B cell (primary cell): ENCODE measurements at places on chromosomes 1 and 21. TPM values are rescaled to one million over a fixed set of nuclear protein-coding genes. Genes with fewer than 3 reads are reported as not detected.

DNA sequence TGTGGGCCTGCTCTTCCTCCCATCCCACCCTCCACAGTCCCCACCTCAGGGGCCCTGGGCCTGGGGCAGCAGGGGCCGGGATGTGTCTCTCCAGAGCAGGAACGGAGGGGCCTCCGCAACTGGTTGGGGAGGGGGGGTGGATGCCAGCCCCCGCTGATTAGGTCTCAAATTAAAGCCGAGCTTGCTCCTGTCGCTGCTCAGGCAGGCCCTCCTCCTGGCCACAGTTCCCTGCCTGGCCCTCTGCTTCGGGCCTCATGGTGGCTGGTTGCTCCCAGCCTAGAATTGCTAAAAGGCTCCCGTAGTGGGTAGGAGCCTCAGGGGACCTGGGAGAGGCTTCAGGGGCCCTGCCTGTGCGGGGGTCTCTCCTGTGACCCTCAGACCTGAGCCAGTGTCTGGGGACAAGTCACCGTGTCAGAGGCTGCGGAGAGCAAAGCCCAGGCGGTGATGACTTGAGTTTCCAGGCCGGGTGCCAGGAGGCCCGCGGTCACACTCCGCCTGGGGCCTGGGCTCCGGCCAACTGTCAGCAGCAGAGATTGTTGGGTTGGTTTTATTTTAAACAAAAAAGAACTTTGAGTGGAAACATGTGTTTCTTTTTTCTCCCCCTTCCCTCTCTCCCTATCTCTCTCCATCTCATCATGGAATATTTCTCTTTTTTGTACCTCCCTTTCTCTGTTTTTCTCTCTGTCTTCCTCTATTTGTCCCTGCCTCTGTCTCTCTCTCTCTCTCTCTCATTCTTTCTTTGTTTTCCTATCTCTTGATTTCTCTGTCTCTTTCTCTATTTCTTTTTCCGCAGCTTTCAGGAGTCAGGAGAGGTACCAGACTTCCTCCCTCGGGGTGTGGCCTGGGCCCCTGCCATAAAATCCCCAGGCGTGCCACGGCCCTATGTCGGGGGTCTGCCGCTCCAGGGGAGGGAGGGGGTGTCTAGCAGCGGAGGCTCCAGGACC is 20.0 kb upstream of the EPHA2 start:
- no peaks in the 10 kb centered on the region for H3K4me1 ChIP-seq
- no peak overlapping the region for H3K4me3 ChIP-seq
- DNase-seq, result no peak
- no peak overlapping the region for H3K27ac ChIP-seq

SLC37A1 gene
- total RNA-seq, result 58.8 and 60.2 TPM in 2 replicates

IFI44L gene
- total RNA-seq, result 4.8 and 5.7 TPM in 2 replicates

PRKCZ gene
- 53.2 and 54.4 TPM in 2 replicates for total RNA-seq

DNA sequence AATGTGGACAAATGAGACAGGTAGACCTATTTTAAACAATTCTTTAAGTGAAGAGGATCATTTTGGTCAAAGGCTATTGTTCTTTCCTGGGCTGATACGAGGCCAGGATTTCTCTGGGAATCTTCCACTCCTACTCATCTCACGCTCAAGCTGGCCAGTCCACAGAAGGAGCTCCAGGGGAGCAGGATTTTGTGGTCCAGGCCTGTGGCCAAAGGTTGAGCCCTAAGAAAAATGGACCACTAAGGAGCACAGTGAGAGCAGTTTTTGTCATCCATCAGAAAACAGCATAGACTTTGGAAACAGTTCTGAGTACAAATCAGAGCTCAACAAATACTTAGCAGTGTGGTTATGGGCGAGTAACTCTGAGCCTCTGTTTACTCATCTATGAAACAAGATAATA is 260.2 kb upstream of the RUNX1 start:
- H3K27ac ChIP-seq, result no peak overlapping the region
- H3K36me3 ChIP-seq, result no peaks in the 10 kb centered on the region
- no peak for DNase-seq
- H3K4me3 ChIP-seq, result no peak overlapping the region
- no peaks in the 10 kb centered on the region for H3K4me1 ChIP-seq

DNA sequence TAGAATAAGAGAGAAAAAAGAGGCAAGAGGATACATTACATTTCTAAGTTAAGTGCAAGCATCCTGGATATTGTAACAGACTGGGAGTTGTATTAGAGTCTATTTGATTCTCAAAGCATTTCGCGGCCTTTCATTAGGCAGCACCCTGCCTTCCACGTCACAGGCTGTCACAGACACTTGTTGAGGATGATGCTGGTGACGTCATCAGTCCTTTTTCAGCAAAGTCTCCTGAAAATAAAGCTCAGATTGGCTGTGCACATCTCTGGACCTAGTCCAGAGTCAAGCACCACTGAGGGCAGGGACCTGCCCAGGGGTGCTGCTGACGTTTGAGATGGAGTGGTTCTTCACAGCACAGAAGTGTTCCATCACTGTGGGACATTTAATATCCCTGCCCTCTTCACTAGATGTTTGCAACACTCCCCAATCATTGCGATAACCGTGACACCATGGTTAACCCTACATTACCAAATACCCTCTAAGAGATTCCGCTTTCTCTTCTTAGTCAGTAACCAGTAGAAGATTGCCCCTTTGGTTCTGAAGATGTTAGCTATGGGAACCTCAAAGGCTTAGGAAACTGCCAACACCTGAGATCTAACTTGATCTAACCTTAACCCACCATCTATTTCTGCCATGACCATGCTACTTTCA is 72.7 kb upstream of the F3 start:
- peaks cover 4% of the 10 kb centered on the region for H3K27me3 ChIP-seq
- no peaks in the 10 kb centered on the region for H3K4me1 ChIP-seq
- no peak overlapping the region for H3K27ac ChIP-seq
- H3K36me3 ChIP-seq, result no peaks in the 10 kb centered on the region
- H3K4me3 ChIP-seq, result no peak overlapping the region

DNA sequence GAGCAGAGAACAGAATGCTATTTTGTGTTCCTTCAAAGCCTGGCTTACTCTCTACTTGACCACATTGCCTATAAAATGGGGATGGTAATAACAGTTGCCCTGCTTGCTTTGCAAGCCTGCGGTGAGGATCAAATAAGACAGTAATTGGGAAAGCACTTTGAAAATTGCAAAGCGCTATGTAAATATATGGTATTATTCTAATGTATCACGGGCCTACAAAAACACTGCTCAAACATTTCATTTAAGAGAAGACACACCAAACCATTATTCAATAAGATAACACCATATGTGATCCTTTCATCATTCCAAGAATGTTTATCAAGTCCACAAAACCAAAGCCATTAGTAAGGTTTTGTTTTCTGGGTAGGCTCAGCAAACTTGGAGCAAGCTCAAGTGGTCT is 208.4 kb downstream of the ROR1 start:
- no peak overlapping the region for H3K27ac ChIP-seq
- no peaks in the 10 kb centered on the region for H3K4me1 ChIP-seq
- DNase-seq, result no peak
- no peaks in the 10 kb centered on the region for H3K36me3 ChIP-seq
- no peak overlapping the region for H3K4me3 ChIP-seq

GRCh38 chr21:35226968-35227744 is 178.1 kb upstream of the RUNX1 start:
- peaks cover 26% of the 10 kb centered on the region for H3K4me1 ChIP-seq
- peak; percentile 80 for DNase-seq
- H3K4me3 ChIP-seq, result no peak overlapping the region
- H3K27me3 ChIP-seq, result no peaks in the 10 kb centered on the region
- no peaks in the 10 kb centered on the region for H3K36me3 ChIP-seq

DNA sequence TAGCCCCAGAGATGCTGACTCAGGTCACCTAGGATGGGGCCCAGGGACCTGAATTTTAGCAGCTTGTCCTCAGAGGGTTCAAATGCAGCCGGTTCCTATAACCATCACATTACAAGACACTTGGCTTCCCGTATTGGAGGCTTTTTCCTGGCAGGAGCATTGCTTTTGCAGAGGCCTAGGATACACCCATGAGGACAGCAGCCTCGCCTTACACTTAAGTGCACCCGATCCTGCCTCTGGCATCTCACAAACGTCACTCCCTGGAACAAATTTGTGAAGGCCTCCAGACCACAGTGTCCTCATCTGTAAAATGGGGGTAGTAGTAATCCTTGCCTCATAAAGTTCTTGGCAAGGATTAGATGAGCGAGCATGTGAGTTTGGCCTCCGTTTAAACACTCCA is 130.0 kb downstream of the KAZN start:
- H3K4me1 ChIP-seq, result no peaks in the 10 kb centered on the region
- H3K27me3 ChIP-seq, result no peaks in the 10 kb centered on the region
- DNase-seq, result no peak
- H3K27ac ChIP-seq, result no peak overlapping the region
- H3K4me3 ChIP-seq, result no peak overlapping the region

SYCP1 gene
- total RNA-seq, result not detected in 2 replicates

GRCh38 chr1:112393631-112393974 is 2.4 kb upstream of the CTTNBP2NL start:
- H3K4me3 ChIP-seq, result no peak overlapping the region
- peaks cover 31% of the 10 kb centered on the region for H3K4me1 ChIP-seq
- DNase-seq, result no peak
- no peak overlapping the region for H3K27ac ChIP-seq

HRNR gene
- total RNA-seq, result not detected in 2 replicates
